HTR-8/SVneo (cell line): ENCODE measurements at places on chromosomes 5 and 9.

DNA sequence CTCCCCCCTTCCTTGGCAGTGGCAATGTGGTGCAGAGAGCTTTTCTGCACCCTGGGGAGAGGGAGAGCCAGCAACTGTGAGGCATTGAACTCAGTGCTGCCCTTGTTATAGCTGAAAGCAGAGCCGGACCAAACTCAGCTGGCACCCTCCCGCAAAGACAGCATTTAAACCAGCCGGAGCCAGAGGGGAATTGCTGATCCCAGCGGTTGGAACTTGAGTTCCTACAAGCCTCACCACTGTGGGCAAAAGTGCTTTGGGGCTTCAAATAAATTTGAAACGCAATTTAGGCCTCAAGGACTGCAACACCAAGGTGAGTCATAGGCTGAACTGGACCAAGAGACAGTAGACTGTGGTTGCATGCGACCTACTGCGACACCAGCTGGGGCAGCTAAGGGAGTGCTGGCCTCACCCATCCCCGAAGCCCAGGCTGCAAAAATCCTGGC, 207.6 kb upstream of the CDKN2B start:
- DNase-seq = no peak

- no peak for DNase-seq
Observed at GRCh38 chr5:131965826-131966415, 20.5 kb upstream of the MEIKIN start.

- DNase-seq = no peak
Observed at GRCh38 chr9:24708814-24709213, 163.1 kb upstream of the IZUMO3 start.

- DNase-seq = no peak
Observed at GRCh38 chr9:77531400-77531799, 116.7 kb downstream of the GNA14 start.

- DNase-seq = no peak
Observed at GRCh38 chr9:6634444-6634843, 11.1 kb downstream of the GLDC start.

DNA sequence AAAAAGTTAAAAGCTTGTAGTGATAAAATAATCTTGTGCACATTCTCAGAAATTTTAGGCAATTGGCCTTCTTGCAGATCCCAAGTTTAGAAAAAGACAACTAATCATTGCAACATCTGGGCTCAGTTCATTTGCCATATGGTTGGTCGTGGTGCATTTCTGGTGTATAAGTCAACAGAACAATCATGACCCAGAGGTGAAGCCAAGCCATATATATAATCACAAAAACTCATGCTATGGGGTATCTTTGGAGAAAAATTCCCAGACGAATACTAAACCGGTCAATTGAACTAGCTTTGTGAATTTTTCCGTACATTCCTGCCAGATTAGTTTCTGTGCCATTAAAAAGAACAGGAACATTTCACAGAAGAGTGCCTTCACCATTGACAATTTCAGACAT, 50.3 kb downstream of the FYB1 start:
- no peak for DNase-seq

- no peak for DNase-seq
Observed at GRCh38 chr5:169268019-169268418, 32.9 kb downstream of the SLIT3 start.

DNA sequence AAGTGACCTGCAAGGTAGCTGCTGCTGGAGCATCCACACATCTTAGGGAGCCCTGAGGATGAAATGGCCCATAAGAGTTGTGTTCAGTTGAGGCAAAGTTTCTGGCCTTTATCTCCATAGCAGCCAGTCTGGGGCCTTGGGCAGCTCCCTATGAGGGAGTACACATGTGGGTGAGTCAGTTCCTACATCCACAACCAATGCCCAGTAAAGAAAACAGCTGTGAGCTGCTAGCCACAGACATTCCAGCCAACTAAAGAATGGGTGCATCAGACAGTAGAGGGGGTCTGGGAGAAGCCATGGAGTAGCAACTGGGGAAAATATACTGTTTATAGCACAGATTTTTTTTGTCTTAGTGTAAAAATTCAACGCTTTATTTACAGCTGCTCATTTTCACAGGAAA, 720.7 kb downstream of the TLE1 start:
- DNase-seq = peak; percentile 12

- DNase-seq = no peak
Observed at GRCh38 chr5:153592081-153592480, 101.6 kb downstream of the GRIA1 start.

DNA sequence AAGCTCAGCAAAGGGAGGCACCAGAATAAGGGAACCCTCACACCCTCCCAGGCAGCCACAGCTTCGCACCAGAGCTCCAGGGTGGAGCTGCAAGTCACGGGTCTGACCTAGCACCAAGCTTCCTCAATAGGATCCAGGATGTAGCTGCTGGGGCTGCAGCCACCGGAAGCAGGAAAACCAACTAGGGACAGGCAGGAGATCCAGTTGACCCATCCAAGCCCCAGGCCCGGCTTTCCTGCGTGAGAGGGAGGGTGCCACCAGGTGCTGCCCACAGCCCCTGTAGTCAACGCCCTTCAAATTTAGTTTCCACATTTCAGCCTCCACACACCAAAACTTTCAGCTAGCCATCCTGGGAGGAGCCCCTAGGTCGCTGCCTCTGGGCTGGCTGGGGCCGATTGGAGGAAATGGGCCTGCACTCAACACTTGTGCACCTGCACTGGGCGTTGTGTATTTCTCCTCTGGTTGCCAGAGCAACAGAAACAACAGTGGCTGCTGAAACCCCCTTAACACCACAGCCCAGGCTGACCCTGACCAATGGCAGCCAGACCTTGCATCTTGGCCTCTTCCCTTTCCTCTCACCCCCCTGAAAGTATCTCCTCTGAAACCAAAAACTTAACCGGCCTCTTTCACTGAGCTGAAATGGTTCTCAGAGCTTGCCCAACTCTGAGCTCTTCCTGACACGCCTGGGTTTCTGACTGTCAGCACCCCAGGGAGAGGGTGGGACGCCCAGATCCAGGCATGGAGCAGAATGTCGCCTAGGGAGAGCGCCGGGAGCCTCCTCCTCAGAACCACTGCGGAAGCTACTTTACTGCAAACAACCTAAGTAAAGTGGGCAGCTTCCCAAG, 226.5 kb upstream of the MAP3K1 start:
- no peak for DNase-seq

DNA sequence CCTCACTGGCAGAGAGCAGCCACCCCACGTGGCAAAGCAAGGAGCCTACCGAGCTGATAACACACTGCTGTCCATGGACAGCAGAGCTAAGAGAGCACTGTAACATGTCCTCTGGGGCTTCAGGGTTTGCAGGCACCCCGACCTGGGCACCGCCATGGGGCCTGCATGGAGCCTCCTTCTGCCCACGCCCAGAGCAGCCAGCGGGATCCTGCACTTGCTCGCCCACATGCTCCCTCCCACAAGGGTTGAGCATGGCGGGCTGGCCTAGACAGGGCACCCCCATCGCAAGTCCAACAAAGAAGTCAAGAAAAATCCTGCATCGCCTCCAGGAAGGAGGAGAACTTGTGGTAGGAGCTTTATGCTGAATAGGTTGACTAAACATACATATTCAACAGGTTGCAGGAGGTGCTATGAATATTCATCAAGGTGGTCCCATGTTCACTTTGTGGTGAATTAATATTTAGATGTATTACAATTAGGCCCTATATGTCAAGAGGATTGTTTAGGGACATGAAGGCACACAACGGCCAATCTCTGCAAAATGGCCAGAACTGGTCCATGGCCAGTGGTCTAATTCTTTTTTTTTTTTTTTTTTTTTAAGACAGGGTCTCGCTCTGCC, 3.8 kb upstream of the MIGA2 start:
- DNase-seq = no peak

DNA sequence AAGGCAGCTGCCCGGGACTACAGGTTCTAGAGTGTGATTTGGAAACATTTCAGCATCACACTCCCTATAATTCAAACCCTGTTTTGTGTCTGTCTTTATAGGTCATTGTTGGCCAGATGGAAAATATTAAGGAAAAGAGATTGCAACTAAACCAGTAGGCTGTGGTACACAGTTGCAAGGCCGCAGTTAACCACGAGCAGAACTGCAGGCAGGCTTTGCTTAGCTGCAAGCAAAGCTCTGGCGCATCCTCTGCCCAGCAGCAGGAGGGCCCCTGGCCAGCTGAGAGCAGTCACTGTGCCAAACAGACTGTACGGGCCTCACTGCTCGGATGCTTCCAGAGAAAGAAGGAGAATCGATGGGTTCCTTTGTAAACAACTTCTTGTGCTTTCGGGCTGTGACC, 204.5 kb downstream of the DENND1A start:
- no peak for DNase-seq

- DNase-seq = no peak
Observed at GRCh38 chr9:5760338-5760737, 72.6 kb downstream of the ERMP1 start.

GRCh38 chr9:124818431-124819281, 34.6 kb upstream of the WDR38 start:
- DNase-seq = peak; percentile 49

DNA sequence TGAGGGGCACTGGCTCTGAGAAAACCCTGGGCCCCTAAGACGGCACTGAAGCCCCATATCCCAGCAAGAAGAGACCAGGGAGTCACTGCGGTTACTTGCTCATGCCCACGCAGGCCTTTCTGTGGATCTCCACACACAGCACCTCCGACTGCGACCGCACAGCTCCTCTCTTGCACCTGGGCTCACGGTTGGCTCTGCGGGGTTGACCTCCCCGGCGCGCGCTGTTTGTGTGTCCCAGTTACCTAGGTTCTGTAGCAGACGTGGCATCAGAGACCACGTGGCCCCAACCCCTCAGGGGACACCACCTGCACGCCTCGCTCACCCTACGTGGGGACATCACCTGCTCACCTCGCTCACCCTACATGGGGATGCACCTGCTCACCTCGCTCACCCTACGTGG, 12.7 kb downstream of the LPCAT1 start:
- DNase-seq = no peak

DNA sequence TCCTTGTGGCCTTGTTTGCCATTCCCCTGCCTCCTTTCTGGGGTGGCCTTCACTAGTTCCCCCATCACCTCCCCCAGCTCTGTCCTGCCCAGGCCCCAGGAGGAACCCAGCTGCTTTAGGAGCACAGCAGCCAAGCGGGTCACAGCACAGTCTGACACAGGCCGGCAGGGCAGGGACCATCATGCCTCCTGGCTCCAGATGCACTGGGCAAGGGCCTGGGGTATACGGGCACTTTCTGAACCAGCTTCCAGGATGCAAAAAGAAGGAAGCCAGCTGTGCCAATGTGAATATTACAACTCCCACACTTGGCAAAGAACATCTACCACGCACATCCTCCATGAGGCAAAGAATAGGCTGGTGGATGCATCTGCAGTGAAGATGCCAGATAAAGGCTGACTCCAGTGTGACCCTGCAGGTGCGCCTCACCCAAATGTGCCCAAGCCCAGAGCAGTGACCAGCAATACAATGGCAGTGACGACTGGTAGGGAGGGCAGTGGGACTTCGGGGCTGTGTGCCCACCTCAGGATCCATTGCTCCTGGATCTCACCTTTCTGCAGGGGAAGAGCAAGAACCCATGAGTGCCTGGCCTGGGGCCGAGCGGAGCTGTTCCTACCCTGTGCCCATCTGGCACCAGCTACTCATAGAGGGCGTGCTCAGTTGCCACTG, 6.3 kb upstream of the IL3 start:
- DNase-seq = no peak

DNA sequence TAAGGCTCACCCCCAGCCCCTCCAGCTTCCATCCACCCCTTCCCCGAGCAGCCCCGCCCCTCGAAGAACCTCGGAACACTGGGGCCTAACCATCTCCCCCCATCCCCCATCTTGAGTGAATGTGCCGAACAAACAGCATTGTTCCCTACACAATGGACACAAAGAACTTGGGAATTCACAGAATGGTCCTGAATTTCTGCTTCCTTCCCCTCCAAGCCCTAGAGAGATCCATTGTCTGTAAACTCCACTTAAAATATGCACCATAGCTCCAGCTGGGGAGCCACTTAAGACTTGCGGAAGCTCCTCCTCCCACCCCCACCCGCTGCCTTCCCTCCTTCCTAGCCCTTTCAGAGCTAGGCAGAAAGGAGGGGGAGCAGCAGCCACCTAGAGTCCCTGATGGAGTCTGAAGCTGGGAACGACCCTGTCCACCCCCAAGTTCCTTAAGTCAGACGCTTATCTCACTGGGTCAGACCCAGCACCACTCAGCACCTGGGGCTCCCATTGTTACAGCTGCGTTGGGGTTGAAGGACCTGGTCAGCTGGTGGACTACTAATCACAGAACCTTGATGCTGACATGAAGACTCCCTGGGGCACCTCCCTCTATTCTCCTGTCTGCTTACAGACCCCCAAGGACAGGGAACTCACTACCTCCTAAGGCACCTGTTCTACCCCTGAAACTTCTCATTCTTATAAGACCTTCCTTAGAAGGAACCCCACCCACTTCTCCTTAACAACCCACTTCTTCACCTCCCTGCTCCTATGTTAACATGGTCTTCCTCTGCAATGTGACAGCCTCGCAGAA, 61.4 kb downstream of the PCDH1 start:
- DNase-seq = no peak

- no peak for DNase-seq
Observed at GRCh38 chr9:91148306-91148705, 213.4 kb downstream of the AUH start.

- no peak for DNase-seq
Observed at GRCh38 chr9:79807971-79808370, 236.2 kb downstream of the TLE4 start.

- DNase-seq = no peak
Observed at GRCh38 chr9:124263800-124264426, 6.2 kb downstream of the NEK6 start.

- DNase-seq = no peak
Observed at GRCh38 chr9:14056316-14056861, 257.6 kb downstream of the NFIB start.

DNA sequence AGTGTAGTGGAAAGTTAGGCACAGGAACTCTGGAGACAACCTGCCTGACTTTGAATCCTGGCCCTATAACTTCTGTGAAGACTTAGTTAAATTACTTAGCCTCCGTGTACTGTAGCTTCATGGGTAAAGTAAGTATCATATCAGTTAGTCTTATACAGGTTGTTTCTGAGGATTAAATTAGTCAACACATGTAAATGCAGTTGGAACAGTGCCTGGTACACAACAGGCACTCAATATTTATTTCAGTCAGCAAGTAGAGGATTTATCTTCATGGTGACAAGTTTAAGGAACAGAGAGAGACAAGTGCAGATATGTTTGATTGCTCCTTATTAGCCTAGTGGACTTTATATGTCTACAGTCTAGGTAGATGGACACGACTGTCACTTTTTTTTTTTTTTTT, 2.7 kb downstream of the TSLP start:
- DNase-seq = no peak
